ENCODE measurements at places on chromosomes 2 and 18.

DNA sequence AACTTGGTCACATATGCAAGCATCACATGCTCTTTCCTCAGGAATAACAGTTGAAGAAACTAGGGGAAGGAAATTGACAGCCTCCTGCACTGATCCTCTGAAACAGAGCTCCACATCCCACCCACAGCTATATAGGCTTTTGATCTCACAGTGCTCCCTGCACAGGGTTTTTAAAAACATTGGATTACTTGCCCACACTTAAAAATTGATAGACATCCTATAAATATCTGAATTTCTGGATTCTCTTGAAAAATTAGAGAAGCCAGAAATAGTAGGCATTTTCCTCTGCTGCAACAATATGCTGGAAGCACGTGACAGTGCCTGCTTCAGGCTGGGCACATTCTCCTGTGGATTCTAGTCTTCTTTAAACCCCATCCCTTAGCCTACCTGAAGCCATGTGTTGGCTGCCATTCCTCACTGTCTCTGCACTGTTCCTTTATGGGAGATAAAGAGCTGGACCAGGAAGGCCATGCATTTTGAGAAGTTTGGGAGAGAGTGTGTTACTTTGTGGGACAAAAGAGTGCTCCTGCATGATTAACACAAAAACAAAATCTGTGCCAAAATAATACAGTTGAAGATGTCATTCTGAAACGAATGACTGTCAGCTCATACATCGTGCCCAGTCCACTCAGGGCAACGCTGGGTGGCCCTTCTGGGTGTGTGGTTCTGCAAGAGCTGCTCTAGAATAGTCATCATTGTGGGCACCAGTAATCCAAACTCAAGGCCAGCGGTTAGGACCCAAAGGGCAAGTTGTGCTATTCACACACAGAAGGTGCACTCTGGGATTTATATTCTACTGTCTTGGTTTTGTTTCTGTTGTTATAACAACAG is 59.8 kb downstream of the GYPC start:
- DNase-seq, result no peak

- no peak for DNase-seq
Measured at GRCh38 chr2:200617156-200618053, 31.6 kb downstream of the AOX1 start.

GRCh38 chr2:5067816-5068215 is 624.4 kb upstream of the SOX11 start:
- no peak for DNase-seq

- DNase-seq, result no peak
Measured at GRCh38 chr2:158686210-158686691, 108.9 kb upstream of the DAPL1 start.

- DNase-seq, result no peak
Measured at GRCh38 chr2:199988151-199988550, 32.8 kb downstream of the MAIP1 start.

GRCh38 chr2:96868555-96869280 is 1.2 kb downstream of the SEMA4C start:
- no peak for DNase-seq

GRCh38 chr2:70304498-70304897 is 2.6 kb upstream of the FAM136A start:
- no peak for DNase-seq

DNA sequence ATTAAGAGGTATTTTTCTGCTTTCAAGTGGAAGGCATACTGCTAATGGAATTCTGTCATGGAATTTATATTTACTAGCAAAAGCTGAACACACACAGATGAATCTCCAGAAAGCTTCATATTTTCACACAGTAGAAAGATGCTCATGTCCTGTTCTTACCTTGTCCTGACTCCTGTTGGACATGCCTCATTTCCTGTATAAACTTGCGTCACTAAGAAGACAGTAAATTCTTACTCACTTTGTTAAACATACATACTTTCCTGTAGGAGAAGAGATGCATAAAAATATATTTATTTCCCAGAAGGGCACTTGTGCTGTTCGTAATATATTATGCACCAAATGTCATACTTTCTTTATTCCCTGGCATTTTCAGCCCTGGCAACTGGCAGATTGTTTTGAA is 238.3 kb upstream of the RASGRP3 start:
- no peak for DNase-seq

GRCh38 chr2:42663828-42664227 is 95.4 kb downstream of the MTA3 start:
- DNase-seq, result no peak

- no peak for DNase-seq
Measured at GRCh38 chr2:39432701-39433100, 4.4 kb downstream of the MAP4K3 start.

DNA sequence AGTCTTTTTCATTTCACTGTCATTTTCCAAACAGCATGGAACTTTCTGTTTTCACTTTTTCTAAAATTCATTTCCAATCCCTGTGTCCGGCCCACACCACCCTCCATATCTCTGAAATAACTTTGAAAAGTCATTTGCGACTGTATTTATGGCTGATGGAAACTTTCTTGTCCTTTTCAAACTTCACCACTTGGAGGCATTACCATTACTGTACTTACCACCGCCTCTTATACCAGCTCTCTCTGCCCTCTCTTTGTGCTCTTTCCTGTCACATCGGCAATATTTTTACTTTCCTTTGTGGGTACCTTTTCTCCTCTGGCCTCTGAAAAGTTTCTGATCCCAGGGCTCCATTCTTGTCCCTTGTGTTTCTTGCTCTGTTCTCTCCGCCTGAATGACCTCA is 39.5 kb upstream of the IL1RL1 start:
- DNase-seq, result no peak

GRCh38 chr18:61890344-61890743 is 2.5 kb downstream of the RNF152 start:
- no peak for DNase-seq

DNA sequence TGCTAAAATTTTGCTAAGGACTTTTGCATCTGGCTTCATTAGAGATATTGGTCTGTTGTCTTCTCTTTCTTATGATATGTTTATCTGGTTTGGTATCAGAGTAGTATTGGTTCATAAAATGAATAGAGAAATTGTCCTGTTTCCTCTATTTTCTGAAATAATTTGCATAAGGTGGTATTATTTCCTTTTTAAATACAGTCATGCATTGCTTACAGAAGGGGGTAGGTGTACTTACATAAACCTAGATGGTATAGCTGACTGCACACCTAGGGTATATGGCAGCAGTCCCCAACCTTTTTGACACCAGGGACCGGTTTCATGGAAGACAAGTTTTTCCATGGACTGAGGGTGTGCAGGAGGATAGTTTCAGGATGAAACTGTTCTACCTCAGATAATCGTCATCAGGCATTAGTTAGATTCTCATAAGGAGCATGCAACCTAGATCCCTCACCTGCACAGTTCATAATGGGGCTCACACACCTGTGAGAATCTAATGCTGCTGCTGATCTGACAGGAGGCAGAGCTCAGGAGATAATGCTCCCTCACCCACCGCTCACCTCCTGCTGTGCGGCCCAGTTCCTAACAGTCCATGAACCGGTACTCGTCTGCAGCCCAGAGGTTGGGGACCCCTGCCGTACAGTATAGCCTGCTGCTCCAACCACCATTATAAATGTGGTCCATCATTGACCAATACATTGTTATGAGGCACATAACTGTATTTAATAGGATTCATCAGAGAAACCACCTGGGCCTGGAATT is 189.2 kb downstream of the FAM210A start:
- no peak for DNase-seq

DNA sequence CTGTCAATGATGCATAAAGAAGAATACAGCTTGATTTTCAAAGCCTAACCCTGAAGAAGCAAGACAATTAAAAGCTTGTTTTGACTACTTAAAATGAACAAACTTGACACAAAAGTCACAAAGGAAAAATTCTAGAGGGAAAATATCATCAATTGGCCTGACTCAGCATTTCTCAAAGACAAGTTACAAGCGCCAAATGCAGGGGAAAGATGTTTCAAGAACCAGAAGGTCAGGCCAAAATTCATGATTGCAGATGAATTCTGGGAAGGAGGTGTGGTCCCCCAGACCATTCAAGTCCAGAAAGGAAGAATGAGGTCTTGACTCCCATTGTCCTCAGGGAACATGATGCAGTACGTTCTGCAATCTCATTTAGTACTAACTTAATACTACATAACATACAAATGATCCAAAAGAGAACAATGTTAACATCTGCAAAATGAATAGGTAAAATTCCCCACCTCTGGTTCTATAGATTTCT is 64.5 kb downstream of the FAM210A start:
- no peak for DNase-seq

- no peak for DNase-seq
Measured at GRCh38 chr18:37219257-37219656, 346.3 kb downstream of the CELF4 start.

- DNase-seq, result no peak
Measured at GRCh38 chr2:133666621-133667020, 98.4 kb upstream of the NCKAP5 start.

GRCh38 chr18:25282282-25282681 is 69.7 kb downstream of the ZNF521 start:
- DNase-seq, result no peak

DNA sequence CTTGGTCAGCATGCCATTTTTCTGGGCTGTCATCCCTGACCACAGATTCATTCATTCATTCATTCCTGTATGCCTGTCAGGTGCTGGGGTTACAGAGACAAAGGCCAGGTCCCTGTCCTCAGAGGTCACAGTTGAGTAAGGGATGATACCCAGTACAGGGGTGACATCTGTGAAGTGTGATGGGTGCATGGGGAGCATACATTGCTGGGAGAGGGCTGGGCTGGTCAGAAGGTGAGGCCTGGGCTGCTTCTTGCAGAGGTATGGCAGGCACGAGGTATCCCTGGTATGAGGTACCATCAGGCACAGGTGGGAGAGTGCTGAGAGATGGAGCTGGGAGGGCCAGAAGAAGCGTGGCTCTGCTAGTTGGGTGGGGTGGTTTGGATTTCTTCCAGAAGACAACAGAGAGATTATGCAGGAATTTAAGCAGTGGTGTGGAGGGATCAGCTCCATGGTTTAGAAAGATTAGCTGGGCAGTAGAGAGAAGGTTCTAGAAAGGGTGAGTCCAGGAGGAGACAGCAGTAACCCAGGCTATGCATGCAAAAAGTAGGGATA is 181.9 kb upstream of the HAAO start:
- no peak for DNase-seq

DNA sequence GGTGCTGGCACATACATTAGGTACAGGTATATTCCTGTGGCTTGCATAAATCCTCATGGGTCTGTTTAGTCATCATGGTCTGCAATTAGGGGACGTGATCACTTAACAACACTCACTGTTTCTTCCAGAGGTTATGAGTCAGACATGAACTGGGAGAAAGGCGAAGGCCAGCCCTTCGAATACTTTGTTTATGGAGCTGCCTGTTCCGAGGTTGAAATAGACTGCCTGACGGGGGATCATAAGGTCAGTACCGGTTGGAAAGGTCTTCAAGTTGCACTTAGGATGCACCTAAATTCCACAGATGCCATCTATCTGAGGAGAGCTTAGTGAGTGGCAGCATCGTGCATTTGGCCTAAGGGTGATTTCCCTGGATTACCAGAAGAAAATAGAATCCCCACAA is 76.9 kb downstream of the AOX1 start:
- DNase-seq, result no peak
